ENCODE measurements at places on chromosomes 2 and 18. TPM values are rescaled to one million over a fixed set of nuclear protein-coding genes. Genes with fewer than 3 reads are reported as not detected.

TSPYL6 gene
- not detected for total RNA-seq

CFAP65 gene
- not detected for total RNA-seq

MYO5B gene
- total RNA-seq = 0.97 TPM

LBX2 gene
- total RNA-seq = 2.3 TPM

TUBA4B gene
- total RNA-seq = not detected

TUBA3E gene
- total RNA-seq = not detected

SAG gene
- total RNA-seq = not detected

DNA sequence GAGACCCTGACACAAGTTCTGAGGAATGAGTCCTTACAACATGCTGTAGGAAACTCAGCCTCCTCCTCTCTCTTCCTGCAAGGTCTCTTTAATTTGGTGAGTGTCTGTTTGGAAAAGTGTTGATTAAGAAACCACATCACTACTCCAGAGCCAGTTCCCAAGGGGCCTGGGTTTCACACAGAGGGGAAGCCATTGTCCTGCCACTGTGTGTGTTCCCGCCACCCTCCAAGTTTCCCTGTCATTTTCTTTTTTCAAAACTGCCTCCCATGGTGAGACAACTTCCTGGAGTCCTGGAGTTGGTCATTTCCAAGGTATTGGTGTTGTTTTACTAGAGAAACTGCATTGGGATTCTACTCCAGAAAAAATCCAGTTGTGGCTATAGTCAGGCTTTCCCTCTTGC, 232.0 kb upstream of the PARD3B start:
- H3K36me3 ChIP-seq = no peaks in the 10 kb centered on the region
- H3K4me1 ChIP-seq = peaks cover 3% of the 10 kb centered on the region
- H3K27me3 ChIP-seq = no peaks in the 10 kb centered on the region
- no peak overlapping the region for H3K4me3 ChIP-seq

- H3K27me3 ChIP-seq = no peaks in the 10 kb centered on the region
- H3K27ac ChIP-seq = peak overlapping the region; percentile 49
- peaks cover 16% of the 10 kb centered on the region for H3K4me1 ChIP-seq
- no peak overlapping the region for H3K4me3 ChIP-seq
Measured at GRCh38 chr2:188675391-188676009, 298.7 kb upstream of the COL3A1 start.

DNA sequence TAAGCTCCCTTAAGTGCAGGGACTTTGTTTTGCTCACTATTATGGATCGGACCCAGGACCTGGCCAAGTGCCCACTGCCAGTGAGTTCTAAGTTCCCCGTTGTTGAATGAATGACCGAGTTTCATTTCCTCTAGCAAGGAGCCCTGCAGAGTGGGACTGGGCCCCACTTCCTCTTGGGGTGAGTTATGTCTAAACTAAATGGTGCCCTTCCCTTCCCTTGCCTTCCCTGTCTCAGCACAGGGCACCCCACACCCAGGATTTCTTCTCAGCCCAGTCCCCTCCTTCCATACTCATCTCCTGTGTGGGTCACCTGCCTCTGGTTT, 195.3 kb upstream of the HS6ST1 start:
- H3K27me3 ChIP-seq = no peaks in the 10 kb centered on the region
- H3K27ac ChIP-seq = no peak overlapping the region
- no peaks in the 10 kb centered on the region for H3K36me3 ChIP-seq
- no peaks in the 10 kb centered on the region for H3K4me1 ChIP-seq

DNA sequence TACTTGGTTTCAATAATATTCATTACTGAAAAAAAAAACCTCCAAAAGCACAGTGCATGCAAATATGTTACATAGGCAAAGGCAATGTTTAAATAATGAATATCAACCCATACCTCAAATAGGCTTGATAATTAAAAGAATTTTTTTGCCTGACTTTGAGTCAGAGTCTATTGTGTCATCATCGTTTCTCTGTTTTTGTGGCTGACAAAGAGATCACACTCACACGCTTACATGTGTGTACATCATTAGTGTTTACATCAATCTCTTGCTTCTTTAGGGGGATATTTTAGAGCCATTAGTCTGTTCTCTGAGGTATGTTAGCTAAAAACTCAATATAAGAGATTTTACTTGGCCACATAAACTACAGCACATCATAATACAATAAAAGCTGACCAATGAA, 150.3 kb upstream of the MMADHC start:
- H3K4me1 ChIP-seq = peaks cover 53% of the 10 kb centered on the region
- no peaks in the 10 kb centered on the region for H3K27me3 ChIP-seq
- no peak overlapping the region for H3K27ac ChIP-seq
- H3K4me3 ChIP-seq = no peak overlapping the region

DNA sequence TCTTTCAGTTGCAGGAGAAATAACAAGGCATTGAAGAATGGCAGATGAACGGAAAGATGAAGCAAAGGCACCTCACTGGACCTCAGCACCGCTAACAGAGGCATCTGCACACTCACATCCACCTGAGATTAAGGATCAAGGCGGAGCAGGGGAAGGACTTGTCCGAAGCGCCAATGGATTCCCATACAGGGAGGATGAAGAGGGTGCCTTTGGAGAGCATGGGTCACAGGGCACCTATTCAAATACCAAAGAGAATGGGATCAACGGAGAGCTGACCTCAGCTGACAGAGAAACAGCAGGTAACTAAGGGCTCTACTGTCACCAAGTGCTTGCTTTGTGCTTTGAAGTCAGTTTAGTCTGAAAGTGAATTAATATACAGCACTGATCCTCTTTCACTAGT, 118.5 kb upstream of the UNC80 start:
- no peak overlapping the region for H3K27ac ChIP-seq
- H3K27me3 ChIP-seq = peaks cover 1% of the 10 kb centered on the region

- DNase-seq = no peak
- no peak overlapping the region for H3K27ac ChIP-seq
- H3K4me1 ChIP-seq = no peaks in the 10 kb centered on the region
- H3K4me3 ChIP-seq = no peak overlapping the region
Measured at GRCh38 chr2:209553913-209554312, 130.1 kb downstream of the MAP2 start.

DNA sequence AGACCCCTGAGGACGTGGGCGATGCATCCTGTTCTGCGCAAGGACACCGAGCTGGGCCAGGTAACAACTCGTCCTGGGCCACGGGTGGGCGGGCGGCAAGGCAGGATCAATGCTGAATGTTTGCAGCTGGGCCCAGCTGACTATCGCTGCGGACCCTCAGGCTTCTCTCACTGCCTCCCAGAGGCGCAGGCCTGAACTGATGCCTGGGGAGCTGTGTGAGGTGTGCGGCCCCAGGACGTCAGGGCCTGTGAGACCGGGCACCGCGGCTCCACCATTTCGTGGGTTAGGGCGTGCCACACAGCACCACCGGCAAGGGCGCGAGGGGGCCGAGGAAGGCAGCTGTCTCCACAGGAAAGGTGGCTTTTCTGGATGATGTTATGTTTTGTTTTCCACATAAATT, 307.4 kb downstream of the NDUFA10 start:
- no peak overlapping the region for H3K4me3 ChIP-seq
- H3K4me1 ChIP-seq = peaks cover 4% of the 10 kb centered on the region
- DNase-seq = peak; percentile 84
- no peaks in the 10 kb centered on the region for H3K36me3 ChIP-seq

- DNase-seq = no peak
- no peaks in the 10 kb centered on the region for H3K4me1 ChIP-seq
- peaks cover 5% of the 10 kb centered on the region for H3K27me3 ChIP-seq
- H3K27ac ChIP-seq = no peak overlapping the region
- no peaks in the 10 kb centered on the region for H3K36me3 ChIP-seq
- H3K4me3 ChIP-seq = no peak overlapping the region
Measured at GRCh38 chr18:73270920-73271634, 403.3 kb upstream of the NETO1 start.

GRCh38 chr2:200340508-200341224, 34.2 kb downstream of the SPATS2L start:
- H3K4me3 ChIP-seq = no peak overlapping the region
- DNase-seq = no peak
- H3K36me3 ChIP-seq = peaks cover 7% of the 10 kb centered on the region
- peak overlapping the region; percentile 19 for H3K27ac ChIP-seq

- H3K36me3 ChIP-seq = no peaks in the 10 kb centered on the region
- H3K4me1 ChIP-seq = peaks cover 11% of the 10 kb centered on the region
- H3K4me3 ChIP-seq = no peak overlapping the region
- H3K27ac ChIP-seq = no peak overlapping the region
Measured at GRCh38 chr18:23498877-23499276, 4.4 kb upstream of the RMC1 start.

- no peak for DNase-seq
- H3K4me1 ChIP-seq = peaks cover 13% of the 10 kb centered on the region
- no peaks in the 10 kb centered on the region for H3K27me3 ChIP-seq
- H3K27ac ChIP-seq = no peak overlapping the region
Measured at GRCh38 chr2:205283736-205284270, 398.5 kb upstream of the NRP2 start.

- no peak overlapping the region for H3K4me3 ChIP-seq
- H3K27me3 ChIP-seq = no peaks in the 10 kb centered on the region
- peaks cover 77% of the 10 kb centered on the region for H3K4me1 ChIP-seq
- H3K36me3 ChIP-seq = no peaks in the 10 kb centered on the region
Measured at GRCh38 chr2:215885536-215885935, 127.8 kb downstream of the MREG start.

- H3K27ac ChIP-seq = no peak overlapping the region
- no peak overlapping the region for H3K4me3 ChIP-seq
- no peaks in the 10 kb centered on the region for H3K36me3 ChIP-seq
- no peaks in the 10 kb centered on the region for H3K27me3 ChIP-seq
- H3K4me1 ChIP-seq = peaks cover 10% of the 10 kb centered on the region
Measured at GRCh38 chr2:218369330-218369729, 12.7 kb downstream of the CATIP start.

DNA sequence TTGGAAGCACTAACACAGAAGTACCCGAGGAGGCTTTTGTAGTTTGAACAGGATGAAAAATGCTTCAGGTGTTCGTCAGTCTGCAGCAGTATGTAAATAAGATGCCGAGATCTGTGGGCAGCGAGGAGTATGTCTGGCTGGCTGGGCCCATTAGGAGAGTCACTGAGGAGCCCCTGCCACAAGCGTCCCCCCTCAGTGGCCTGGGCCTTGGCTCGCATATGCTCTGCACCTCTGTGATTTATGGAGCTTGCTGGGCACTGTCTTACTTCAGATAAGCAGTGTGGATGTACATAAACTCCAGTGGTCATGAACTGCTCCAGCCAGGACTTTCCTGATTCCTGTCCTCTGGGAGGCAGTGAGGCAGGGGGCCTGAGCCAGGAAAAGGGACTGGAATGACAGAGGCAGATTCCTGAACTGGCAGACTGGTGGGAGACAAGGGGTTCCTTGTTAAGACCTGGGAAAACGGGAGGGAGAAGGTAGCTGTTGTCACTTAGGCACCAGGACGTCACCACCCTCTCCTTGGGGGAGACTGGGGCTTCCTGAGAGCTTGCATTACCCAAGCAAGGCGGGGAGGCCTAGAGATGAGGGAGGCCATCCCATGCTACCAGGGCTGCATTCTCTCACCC, 46.0 kb downstream of the CELF4 start:
- H3K4me1 ChIP-seq = no peaks in the 10 kb centered on the region
- no peak overlapping the region for H3K27ac ChIP-seq
- no peak overlapping the region for H3K4me3 ChIP-seq
- peaks cover 2% of the 10 kb centered on the region for H3K36me3 ChIP-seq
- no peak for DNase-seq

GRCh38 chr2:42838133-42838532, 45.8 kb upstream of the HAAO start:
- H3K4me1 ChIP-seq = peaks cover 21% of the 10 kb centered on the region
- H3K36me3 ChIP-seq = peaks cover 1% of the 10 kb centered on the region
- H3K4me3 ChIP-seq = no peak overlapping the region
- H3K27ac ChIP-seq = no peak overlapping the region

GRCh38 chr2:5433855-5434254, 258.3 kb upstream of the SOX11 start:
- DNase-seq = no peak
- H3K4me1 ChIP-seq = no peaks in the 10 kb centered on the region

DNA sequence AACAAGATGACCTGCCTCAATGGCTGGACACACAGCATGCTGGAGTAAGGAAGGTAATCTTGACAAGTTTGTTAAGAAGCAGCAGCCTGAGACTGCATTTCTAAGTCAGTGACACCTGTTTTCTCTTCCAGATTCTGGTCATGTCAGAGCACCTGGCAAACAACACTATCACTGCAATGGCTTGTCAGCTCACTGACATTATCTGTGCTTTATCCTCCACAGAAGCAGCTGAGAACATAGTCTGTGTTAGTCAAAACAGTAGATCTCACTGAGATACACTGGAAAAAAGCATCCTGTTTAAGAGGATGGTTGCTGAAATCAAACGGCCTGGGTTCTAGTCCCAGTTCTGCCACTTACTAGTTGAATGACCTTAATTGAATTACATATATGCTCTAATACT, 355.2 kb downstream of the RIT2 start:
- no peaks in the 10 kb centered on the region for H3K36me3 ChIP-seq
- no peaks in the 10 kb centered on the region for H3K27me3 ChIP-seq
- H3K4me3 ChIP-seq = no peak overlapping the region
- H3K4me1 ChIP-seq = no peaks in the 10 kb centered on the region

DNA sequence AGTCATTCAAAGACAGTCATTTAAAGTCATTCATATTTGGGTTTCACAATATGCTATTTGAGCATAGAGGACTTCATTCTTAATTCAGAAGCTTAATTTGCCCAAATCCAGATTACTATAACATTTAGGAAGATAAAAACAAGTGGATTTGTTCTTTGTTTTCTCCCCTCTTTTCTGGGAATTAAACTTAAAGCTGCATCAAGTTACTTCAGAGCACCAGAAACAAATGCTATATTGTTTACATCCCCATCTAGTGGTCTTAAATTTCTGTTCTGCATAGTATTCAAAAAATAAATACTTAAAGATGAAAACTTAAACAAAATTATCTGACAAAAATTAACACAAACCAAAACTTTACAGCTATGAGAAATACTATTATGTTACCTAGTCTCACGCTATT, 34.7 kb upstream of the MARCHF7 start:
- no peak overlapping the region for H3K4me3 ChIP-seq
- no peak for DNase-seq
- H3K27ac ChIP-seq = no peak overlapping the region
- peaks cover 3% of the 10 kb centered on the region for H3K36me3 ChIP-seq

GRCh38 chr2:237485844-237486243, 1.2 kb upstream of the MLPH start:
- peaks cover 25% of the 10 kb centered on the region for H3K4me1 ChIP-seq
- no peaks in the 10 kb centered on the region for H3K27me3 ChIP-seq
- no peaks in the 10 kb centered on the region for H3K36me3 ChIP-seq
- DNase-seq = no peak
- H3K27ac ChIP-seq = no peak overlapping the region
